Right cardiac atrium (tissue), 5 donors: ENCODE measurements at places on chromosomes 5 and 9. TPM values are rescaled to one million over a fixed set of nuclear protein-coding genes. Genes with fewer than 3 reads are reported as not detected.

The FOXI1 gene
- not detected for total RNA-seq

The SLC45A2 gene
- not detected for total RNA-seq

The TLX3 gene
- total RNA-seq, result not detected

The GFRA3 gene
- total RNA-seq, result 1.9 TPM

The SPINK9 gene
- total RNA-seq, result 0.69 TPM

The PDCD1LG2 gene
- total RNA-seq, result 2.3 TPM

The GHR gene
- 20.7 TPM for total RNA-seq

DNA sequence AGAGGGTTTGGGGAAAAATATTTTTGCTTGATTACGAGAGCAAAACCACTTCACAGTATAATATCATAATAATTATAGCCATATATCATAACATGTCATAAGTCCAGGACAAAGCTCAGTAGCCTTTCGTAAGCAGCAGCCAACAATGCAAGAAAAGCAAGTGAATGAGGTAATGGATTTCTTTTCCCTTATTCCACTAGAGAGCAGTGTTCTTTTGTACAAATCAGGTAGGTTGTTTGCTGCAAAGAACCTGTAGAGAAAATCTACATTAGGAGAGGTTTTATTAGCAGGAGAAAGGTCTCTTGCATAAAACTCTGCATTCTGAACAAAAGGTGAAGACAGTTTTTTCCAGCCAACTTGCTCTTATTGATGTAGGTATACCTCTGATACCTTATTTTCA lies 1033.4 kb downstream of the TLE4 start:
- no peak for DNase-seq

- DNase-seq, result no peak
Observed at GRCh38 chr9:25224309-25224708, 453.9 kb downstream of the TUSC1 start.

DNA sequence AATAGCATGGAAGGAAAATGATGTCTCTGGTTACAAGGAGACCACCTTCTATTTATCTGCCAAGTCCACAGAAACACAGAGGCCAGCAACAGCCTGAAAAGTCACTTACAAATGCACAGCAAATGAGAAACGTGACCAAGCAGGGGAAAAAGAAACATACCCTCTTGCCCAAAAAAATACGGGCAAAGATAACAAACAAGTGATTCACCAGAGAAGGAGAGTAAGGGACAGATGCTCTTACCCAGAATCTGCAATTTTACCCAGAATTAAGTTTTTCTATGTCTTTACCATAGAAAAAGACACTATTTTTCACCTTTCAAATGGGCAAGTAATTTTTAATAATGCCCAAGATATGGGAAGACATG lies 28.1 kb downstream of the CAMSAP1 start:
- DNase-seq, result no peak

DNA sequence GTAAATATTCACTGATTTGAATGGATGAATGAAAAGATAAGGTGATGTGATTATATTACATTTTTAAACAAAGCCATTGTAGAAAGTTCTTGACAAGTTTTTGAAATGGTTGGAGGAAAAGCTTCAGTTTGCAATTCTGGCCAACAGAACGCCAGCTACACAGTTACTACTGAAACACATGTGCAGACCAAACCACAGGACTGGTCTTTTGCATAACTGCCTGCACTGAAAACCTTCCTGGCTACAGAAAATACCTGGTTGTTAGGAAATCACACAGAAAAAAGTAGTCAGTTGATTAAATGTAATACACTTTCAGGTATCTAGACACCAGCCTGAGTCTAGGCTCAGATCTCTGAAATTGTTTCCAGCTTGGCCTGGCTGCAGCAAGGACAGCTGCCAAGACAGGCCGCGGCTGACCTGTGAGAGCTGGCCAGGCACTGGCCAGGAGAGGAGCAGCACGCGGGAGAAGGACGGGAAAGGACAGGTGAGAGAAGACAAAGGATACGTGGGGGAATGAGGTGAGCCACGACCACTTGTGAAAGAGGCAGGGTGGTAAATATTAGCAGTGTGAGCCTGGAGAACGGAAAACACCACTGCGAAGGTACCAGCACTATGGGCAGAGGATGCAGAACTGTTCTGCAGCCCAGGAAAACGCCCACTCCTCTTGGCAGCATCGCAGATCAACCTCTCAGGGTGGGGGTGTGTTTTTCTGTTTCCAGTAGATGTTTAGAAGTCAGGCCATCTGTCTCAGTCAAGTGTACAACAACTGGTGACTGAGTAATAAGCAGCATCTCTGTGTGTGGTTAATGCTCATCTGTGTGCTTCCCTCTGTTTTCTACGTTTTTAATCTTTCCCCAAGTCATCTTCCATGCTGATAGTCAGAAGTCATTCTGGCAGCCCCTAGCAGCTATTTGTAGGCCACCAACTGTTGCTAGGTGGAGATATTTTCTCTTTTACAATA lies 137.4 kb downstream of the SCAMP1 start:
- DNase-seq, result peak; percentile 61

DNA sequence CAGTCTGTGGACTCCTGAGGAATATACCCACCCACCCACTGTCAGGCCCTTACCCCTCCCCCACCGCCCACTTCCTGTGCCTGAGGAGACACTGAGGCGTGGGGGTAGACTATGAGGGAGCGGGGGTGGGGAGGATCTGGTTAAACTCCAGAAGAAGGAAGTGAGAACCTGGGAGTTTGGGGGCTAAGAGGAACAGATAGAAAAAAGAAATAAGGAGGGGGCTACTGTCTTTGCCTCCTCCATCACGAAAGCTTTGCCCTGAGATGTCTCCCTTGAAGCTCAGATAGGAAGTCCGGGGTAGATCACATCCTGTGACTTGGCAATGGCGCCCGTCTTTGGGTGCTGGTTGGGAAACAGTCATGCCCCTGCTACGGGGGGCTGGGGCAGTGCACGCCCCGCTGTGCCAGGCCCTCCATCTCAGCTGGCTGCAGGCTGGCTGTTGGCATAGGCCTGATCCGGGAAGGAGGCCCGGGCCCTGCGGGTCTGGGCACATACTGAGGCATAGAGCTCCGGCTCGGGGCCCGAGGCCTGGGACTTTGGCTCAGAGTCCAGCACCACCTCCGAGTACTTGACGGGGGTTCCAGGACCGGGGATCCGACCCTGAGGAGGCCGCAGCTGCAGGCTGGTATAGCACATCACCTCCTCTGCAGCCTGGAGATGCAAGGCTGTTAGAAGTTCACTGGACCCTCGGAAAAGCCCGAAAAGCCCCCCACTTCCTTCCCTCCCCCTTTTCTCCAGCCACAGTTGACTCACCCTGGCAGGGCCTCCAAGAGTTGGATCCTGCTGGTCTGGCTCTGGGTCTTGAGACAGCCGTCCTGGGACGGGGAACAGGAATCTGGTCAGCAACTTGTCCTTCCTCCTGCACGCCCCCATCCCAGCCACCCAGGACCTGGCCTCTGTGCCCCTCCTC lies 1.0 kb downstream of the SIT1 start:
- DNase-seq, result peak; percentile 73

- DNase-seq, result no peak
Observed at GRCh38 chr5:80140496-80140895, 105.3 kb downstream of the THBS4 start.

DNA sequence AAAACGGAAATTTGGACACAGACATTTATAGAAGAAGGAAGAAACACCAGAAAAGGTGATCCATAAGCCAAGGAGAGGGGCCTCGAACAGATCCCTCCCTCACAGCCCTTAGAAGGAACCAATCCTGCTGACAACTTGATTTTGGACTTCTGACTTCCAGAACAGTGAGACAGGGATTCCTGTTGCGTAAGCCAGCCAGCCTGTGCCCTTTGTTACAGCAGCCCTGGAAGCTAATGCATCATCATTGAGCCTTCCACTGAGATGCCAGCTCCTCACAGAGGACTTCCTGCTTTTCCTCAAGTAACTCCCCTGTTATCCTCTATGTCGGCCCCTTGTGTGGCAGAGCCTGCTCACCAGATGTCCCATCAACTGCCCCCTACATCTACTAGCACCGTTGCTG lies 94.1 kb downstream of the JMY start:
- DNase-seq, result no peak

DNA sequence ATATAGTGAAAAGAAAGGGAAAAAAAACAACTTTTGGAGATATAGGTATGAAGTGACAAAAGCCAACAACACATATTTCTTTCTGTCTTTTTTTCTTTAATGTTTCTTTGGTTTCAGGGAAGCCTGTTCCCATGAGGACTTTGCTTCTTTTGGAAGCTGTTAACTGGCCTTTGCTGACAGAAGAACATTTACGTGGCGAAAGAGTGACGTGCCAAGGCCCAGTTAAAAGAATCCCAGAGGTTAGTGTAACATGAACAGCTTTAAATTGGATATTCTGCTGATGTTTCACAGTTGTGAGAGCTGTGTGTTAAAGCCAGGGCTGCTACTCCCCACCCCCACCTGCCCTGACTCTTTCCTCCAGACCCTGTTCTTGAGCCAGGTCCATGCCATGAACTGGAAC lies 275.9 kb downstream of the CRB2 start:
- DNase-seq, result no peak

DNA sequence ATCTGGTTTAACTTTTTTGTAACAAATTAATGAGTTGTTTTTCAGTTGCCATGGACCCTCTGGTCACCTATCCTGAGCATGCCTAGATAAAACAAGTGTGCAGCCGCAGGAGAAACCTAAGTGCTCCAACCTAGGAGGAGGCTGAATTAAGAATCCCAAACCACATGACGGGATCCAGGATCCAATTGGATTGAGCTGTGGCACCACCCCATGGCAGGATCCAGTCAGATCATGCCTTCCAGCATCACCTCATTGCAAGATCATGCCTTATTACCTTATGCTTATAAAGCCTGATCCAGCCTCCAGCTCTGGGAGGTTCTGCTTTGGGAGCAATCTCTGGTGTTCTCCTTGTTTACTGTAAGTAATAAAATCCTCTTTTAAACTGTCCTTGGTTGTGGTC lies 662.0 kb downstream of the TLR4 start:
- no peak for DNase-seq

DNA sequence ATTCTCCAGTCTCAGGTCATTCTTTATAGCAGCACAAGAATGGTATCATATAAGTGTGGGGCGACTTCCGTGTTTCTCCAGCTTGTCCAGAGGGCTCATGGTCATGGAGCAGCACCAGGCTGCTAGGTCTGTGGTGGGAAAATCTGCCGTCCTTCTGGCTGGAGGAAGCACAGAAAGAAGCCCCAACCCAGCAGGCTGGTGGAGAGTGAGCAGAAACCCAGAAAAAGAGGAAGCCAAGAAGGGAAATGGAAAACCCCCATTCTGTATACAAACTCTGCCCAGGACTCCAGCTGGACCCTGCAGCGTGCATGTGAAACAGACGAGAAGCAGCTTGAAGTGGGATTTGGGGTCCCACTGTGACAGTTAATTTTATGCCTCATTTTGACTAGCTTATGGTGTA lies 34.3 kb upstream of the OLFM1 start:
- DNase-seq, result no peak

DNA sequence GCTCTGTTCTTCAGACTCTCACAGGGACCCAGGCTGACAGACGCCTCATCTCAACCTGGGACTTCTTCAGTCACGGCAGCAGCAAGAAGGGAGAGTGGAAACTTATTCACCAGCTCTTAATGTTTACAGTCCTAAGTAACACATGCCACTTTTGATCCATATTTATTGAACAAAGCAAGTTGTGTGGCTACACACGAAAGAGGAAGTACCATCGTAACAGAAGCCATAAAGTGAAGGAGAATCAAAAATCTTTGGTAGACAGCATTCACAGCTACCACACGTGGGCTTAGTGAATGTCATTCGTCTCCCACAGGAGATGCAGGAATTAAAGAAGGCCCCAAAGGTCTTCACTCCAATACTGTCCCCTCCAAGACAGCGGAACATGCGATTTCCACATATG lies 582.6 kb downstream of the CETN3 start:
- DNase-seq, result no peak

DNA sequence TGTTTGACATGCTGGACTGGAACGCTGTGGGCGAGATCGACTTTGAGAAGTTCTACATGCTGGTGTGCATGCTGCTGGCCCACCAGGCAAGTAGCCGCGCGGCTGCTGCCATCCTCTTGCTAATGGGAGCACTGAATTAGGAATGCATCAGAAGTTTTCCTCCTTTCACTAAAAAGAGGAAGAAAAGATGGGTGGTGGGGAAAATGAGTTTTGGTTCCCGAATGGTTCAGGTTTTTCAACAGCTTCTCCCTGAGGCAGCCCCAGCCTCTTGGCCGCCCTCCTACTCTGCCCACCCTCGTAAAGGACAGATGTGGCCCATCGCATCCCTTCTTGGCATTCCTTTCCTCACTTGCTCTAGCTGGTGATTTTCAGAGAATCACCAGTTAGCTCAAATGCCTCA lies 5.5 kb downstream of the EFCAB9 start:
- DNase-seq, result no peak

DNA sequence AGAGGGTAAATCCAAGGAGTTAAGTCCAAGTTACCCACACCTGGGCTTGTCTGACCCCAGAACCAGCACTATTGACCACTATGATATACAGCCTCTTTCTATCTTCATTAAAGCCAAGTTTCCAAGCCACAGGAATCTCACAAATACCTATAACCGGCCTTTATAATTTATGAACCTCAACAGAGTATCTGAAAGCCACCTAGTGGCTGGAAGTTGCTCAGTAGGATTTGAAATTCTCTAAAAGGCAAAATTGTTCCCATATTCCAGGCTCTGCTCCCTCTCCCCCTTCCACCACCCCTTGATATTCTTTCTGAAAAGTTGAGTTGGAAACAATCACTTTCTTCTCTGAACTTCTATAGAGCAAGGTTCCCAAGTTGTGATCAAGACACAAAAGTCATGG lies 106.4 kb upstream of the GPR151 start:
- DNase-seq, result no peak

- no peak for DNase-seq
Observed at GRCh38 chr5:91670122-91670521, 287.0 kb upstream of the ARRDC3 start.

DNA sequence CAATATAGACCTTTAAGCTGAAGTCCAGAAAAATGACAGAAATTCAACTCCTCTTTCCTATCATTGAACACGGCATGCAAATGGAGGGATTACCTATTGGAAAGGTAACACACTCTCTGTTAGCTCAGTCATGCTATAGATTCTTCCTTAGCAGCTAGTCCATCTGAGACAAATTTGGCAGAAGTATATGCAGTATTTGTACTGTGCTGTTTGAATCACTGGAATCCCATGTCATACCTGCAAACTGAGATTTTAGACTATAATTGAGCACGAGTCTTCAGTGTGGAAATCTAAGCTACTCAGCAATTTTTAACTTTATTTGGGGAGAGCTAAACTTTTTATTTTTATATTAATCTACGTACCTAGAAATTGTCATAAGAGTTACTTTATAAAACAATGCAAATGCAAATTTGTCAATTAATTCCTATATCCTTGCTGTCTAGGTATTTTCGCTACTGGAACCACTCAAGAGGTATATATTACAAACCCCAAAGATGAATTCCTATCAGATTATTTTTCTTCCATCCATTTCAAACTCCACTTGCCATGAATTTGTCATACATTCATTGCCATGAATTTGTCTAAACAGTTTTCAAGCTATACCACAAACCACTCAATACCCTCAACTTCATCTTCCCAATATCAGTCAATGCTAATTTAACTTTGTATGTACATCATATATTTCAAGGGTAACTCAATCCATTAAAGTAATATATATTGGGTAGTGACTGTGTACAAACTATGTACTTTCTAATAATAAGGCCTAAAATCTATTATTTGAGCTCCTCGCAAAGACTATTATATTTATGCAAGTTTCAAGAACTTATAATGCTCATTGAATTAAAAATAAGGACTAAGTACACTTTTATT lies 224.8 kb downstream of the MEF2C start:
- DNase-seq, result no peak

GRCh38 chr5:97797994-97798451 lies 615.0 kb upstream of the RIOK2 start:
- no peak for DNase-seq

- no peak for DNase-seq
Observed at GRCh38 chr5:2776337-2777302, 25.1 kb upstream of the IRX2 start.

GRCh38 chr9:114225561-114226212 lies 70.3 kb downstream of the COL27A1 start:
- DNase-seq, result no peak
